SHP77 (cell line): ENCODE measurements at places on chromosomes 4 and X.

GRCh38 chrX:110532581-110532931, 173.9 kb downstream of the RTL9 start:
- DNase-seq, result no peak

- DNase-seq, result no peak
Measured at GRCh38 chr4:158949099-158949498, 153.8 kb upstream of the RAPGEF2 start.

- no peak for DNase-seq
Measured at GRCh38 chr4:87118826-87119225, 101.6 kb downstream of the KLHL8 start.

DNA sequence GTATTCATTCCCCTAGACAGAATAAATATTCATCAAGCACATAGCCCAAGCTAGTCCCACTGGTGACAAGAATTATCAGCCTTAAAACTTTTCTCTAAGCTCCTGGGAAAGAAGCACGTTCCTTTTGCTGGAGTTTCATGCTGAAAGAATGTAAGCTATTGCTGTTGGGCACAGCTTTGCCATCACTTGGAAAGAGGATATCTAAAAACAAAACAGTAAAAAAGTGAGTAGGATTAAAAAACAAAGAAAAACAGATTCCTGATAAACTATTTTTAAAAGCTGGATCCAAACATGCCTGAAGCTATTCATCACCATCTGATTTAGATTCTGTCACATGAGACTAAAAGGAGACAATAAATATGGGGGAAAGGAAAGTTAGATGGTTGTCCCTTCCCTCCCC, 176.8 kb downstream of the SCFD2 start:
- no peak for DNase-seq

- no peak for DNase-seq
Measured at GRCh38 chrX:39542316-39542715, 555.4 kb downstream of the BCOR start.

GRCh38 chrX:145677109-145677817, 140.4 kb upstream of the SLITRK2 start:
- DNase-seq, result no peak

- DNase-seq, result no peak
Measured at GRCh38 chrX:19811807-19812604, 75.4 kb downstream of the SH3KBP1 start.

- no peak for DNase-seq
Measured at GRCh38 chr4:39596971-39597370, 41.7 kb downstream of the SMIM14 start.

DNA sequence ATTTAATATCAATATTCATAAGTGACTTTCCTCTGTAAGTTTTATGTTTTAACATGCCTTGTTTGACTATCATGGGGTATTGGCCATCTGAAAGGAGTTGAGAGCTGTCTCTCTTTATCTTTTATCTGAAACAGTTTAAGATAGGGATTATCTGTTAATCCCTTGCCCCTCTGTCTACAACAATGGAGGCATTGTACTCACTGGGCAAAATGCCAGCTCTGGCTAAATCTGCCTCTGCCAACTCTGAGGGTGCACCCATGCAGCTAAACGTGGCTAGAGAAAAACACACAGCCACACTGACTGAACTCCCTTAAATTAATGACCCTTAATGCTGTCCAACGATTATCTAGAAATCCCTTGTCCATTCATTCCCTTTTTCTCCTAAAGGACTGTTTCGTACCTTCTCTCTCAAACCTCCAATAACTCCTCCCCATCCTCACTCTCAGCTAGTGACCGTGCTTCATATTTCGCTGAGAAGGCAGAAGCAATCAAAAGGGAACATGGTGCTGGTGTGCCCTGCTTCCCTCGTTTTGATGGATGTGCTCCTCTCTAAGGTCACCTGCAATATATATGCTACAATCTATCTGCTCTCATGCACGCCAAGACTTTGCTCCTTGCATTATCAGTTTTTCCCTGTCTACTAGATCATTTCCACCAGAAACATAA, 10.3 kb downstream of the PHKA2 start:
- DNase-seq, result peak; percentile 0

DNA sequence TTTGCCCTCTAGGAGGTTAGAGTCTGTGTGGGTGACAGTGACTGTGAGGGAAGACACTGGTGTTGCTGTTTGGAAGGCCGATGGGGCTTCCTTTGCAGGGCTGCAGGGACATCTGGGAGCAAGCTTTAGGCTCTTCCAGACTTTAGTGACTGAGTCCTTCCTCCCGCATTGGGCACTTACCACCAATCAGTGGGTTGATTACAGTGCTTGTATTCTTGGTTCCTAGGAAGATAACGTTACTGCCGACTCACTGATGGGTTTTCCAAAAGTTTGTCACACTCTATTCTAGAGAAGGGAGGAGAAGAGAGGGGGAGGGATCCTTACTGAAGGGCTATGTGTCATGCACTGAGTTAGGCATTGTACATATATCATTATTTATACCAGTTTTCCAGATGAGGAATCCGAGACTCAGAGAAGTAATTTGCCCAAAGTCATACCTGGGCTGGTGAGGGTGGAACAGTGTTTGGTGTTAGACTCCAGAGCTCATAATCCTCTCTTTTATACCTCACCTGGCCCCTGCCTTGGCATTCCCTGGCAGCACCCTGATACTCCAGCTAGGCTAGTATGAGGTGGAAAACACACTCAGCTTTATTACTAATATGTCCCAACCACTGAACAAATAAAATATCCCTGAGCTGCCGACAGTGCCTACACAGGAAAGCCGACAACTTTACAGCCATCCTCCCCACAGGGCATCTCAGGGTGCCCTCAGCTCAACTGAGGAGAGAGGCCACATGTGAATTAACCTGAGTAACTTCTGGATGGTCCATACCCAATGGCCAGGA, 3.8 kb downstream of the CHST7 start:
- DNase-seq, result no peak

DNA sequence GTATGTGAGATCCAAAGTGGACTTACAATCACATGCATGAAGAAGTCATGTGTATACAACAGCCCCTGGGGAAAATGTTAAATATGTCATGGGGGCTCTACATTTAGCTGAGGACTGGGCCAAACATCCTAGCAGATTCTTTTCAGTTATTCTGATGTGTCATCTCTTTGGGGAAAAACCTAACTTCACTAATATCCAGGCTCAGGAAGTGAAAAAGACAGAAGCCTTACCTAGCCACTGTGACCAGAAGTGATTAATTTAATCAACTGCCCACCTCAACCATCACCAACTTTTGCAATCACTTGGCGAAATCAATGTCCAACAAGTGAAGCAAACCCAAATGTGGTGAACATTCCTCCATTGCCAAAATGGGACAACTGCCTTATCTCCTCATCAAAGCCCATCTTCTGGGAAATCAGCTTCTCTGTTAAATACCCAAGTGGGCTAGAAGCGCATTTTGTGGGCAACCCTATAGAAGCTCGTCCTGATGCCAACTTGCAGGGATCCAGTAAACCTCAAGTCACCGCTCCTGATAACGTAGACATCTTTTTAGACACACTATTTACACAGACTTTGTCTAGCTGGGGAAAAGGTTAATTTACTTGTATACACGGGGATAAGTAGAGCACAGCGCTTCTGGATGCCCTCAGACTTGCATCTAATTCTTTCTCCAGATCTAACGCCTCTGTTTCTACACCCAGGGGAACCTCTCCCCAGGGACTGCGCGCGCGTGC, 1.4 kb upstream of the HHIP start:
- no peak for DNase-seq

DNA sequence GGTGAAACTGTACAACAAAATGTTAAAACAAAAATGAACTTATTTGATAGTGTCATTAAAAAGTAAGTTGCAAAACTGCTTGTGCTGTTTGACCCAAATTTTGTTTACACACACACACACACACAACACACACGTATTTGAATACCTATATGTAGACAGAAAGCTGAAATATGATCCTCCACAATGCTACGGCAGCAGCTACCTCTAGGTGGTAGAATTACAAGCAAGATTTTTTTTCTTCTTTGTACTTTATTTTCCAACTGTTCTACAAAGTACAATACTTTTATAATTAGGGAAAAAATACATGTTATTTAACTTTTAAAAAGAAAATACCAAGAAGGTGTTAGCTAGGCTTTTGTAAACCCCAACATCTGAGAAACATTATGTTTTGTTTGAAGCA, 1.2 kb downstream of the CYTL1 start:
- DNase-seq, result no peak

DNA sequence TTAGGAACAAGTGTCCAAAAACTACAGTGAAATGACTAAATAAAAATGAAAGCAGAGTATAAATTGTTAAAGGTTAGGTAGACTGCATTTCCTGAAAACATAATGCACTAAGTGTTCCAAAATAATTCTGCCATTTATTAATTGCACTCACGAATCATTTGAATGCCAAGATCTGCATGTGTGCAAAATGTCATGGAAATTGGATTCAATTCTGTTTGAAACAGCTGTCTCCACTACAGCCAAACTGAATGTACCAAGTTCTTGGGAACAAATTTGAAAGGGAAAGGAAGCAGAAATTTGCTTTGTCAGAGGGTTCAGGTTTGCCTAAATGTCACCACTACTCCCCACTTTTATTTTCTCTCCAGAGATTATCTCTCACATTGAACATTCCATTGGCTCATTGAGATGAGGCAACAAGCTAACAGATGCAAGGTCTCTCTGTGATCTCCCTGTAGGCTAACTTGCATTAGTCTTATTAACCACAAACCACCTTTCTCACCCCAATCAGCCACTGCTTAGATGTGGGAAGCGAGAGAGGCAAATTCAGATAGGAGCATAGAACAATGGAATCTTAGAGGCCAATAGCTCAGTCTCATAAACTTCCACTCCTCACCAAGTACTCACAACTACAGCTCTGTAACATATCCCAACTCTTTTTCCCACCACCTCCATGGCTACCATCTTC, 226.6 kb downstream of the KDR start:
- no peak for DNase-seq
